Right lobe of liver (tissue), 6 donors: ENCODE measurements at places on chromosomes 16 and 17. TPM values are rescaled to one million over a fixed set of nuclear protein-coding genes. Genes with fewer than 3 reads are reported as not detected.

GRCh38 chr17:50624321-50624934, 10.3 kb upstream of the ABCC3 start:
- no peaks in the 10 kb centered on the region for H3K27me3 ChIP-seq
- H3K4me3 ChIP-seq: no peak overlapping the region
- H3K4me1 ChIP-seq: no peaks in the 10 kb centered on the region
- no peaks in the 10 kb centered on the region for H3K36me3 ChIP-seq
- no peak for DNase-seq

- H3K36me3 ChIP-seq: no peaks in the 10 kb centered on the region
- H3K27ac ChIP-seq: no peak overlapping the region
- H3K27me3 ChIP-seq: no peaks in the 10 kb centered on the region
- DNase-seq: no peak
- H3K4me1 ChIP-seq: no peaks in the 10 kb centered on the region
Measured at GRCh38 chr16:86882586-86883280, 304.4 kb downstream of the FOXL1 start.

GRCh38 chr16:11639925-11640899, 28.0 kb upstream of the SNN start:
- no peaks in the 10 kb centered on the region for H3K27me3 ChIP-seq
- H3K4me1 ChIP-seq: peaks cover 14% of the 10 kb centered on the region
- H3K27ac ChIP-seq: peak overlapping the region; percentile 95
- no peak overlapping the region for H3K4me3 ChIP-seq
- peak; percentile 78 for DNase-seq

GRCh38 chr17:43818966-43819365, 14.0 kb downstream of the MPP3 start:
- no peak overlapping the region for H3K27ac ChIP-seq
- H3K4me1 ChIP-seq: no peaks in the 10 kb centered on the region
- no peak for DNase-seq
- no peak overlapping the region for H3K4me3 ChIP-seq
- no peaks in the 10 kb centered on the region for H3K36me3 ChIP-seq
- H3K27me3 ChIP-seq: no peaks in the 10 kb centered on the region

DNA sequence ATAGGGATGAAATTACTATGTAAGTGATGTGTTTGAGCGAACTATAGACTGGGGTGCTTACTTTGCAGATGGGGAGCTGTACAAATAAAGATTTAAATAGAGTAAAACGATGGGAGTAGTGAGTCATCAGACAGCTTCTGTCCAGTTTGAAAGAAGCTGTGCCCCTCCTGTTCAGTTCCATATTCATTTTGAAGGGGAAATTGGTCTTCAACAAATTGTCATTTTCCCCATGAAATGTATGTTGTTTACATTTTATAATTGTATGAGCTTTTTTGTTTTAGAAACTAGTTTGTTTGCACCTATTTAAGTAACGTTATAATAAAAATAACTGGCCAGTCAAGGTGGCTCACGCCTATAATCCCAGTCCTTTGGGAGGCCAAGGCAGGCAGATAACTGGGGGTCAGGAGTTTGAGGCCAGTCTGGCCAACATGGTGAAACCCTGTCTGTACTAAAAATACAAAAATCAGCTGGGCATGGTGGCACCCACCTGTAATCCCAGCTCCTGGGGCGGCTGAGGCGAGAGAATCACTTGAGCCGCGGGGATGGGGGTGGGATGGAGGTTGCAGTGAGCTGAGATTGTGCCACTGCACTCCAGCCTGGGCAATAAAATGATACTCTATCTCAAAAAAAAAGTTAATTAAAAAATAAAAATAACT, 20.2 kb downstream of the SEC14L1 start:
- no peaks in the 10 kb centered on the region for H3K4me1 ChIP-seq
- H3K4me3 ChIP-seq: no peak overlapping the region
- no peak for DNase-seq

DNA sequence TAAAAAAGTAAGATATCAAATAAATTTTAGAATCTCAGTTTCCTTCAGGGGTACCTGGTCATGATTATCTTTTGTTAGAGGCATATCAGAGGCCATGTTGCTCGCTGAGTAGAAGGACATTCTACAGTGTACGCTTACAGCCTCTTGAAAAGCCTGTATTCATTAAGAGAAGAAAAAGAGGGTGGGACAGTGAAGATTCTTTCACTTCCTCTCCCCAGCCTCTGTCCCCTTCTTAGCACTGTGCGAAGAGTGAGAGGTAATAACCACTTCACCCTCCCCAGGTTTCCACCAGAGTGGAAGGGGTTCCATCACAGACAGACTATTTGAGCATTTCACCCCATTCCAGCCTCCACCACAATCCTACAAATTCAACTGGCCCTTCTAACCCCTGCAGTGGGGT, 4.8 kb upstream of the LPO start:
- no peak for DNase-seq
- H3K36me3 ChIP-seq: no peaks in the 10 kb centered on the region
- no peak overlapping the region for H3K27ac ChIP-seq
- no peaks in the 10 kb centered on the region for H3K4me1 ChIP-seq
- H3K4me3 ChIP-seq: no peak overlapping the region
- H3K27me3 ChIP-seq: no peaks in the 10 kb centered on the region

DNA sequence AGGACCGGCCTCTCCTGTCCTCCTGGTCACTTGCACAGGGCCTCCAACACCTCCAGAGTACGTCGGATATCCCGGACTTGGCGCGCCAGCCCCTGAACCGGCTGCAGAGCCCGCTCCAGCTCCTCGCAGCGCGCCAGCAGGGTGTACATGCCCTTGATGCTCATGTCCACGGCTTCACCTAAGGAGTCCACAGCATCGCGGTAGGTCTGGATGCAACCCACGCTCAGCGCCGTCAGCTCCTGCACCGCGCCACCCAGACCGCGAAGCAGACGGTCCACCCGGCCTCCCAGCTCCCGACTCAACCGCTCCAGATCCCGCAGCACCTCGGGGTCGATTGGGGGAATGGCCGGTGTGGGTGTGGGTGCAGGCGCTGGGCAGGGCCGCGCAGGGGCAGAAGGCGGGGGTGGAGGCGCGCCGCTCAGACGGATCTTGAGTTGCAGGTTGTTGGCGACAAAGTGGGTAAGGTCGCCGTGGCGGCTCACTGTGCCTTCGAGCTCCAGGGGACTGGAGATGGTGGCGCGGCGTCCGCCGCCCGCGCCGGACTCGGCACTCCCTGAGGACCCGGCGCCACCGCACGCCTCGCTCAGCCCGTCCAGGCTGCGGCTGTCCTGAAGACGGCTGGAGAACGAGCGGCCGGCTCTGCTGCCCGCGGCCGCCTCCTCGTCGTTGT, 804 bp downstream of the BORCS6 start:
- H3K4me1 ChIP-seq: peaks cover 6% of the 10 kb centered on the region
- peak; percentile 59 for DNase-seq

GRCh38 chr17:27544350-27545131, 86.4 kb upstream of the LGALS9 start:
- no peak for DNase-seq
- no peak overlapping the region for H3K4me3 ChIP-seq
- H3K27me3 ChIP-seq: no peaks in the 10 kb centered on the region
- H3K36me3 ChIP-seq: no peaks in the 10 kb centered on the region
- H3K4me1 ChIP-seq: no peaks in the 10 kb centered on the region
- H3K27ac ChIP-seq: no peak overlapping the region

GRCh38 chr16:66563574-66564334, 2.5 kb upstream of the CMTM1 start:
- no peak for DNase-seq
- H3K36me3 ChIP-seq: no peaks in the 10 kb centered on the region
- no peak overlapping the region for H3K4me3 ChIP-seq
- no peak overlapping the region for H3K27ac ChIP-seq

DNA sequence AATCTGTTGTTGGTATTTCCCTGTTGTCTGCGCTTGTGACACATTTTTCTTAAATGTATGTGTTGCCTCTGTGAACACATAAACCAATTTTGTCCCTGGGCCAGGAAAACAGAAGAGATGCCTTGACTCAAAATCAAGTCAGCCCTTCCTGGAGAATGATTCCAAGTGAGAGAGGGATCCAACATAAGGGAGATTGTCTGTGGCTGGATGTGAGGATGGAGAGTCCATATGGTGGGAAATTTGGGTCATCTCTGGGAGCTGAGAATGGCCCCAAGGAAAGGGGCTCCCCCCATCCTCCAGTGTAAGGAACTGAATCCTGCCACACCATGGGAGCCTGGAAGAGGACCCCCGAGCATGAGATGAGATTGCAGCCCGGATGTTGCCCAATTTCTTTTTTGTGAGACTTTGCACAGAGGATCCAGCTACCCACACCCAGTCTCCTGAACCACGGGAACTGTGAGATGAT, 13.5 kb downstream of the CRYM start:
- H3K36me3 ChIP-seq: no peaks in the 10 kb centered on the region
- H3K27me3 ChIP-seq: no peaks in the 10 kb centered on the region
- H3K4me1 ChIP-seq: no peaks in the 10 kb centered on the region
- H3K4me3 ChIP-seq: no peak overlapping the region
- H3K27ac ChIP-seq: peak overlapping the region; percentile 53
- no peak for DNase-seq

- no peaks in the 10 kb centered on the region for H3K27me3 ChIP-seq
- no peak overlapping the region for H3K27ac ChIP-seq
- no peak overlapping the region for H3K4me3 ChIP-seq
- no peak for DNase-seq
- H3K4me1 ChIP-seq: no peaks in the 10 kb centered on the region
- H3K36me3 ChIP-seq: no peaks in the 10 kb centered on the region
Measured at GRCh38 chr17:38970128-38970527, 2.9 kb upstream of the FBXO47 start.

DNA sequence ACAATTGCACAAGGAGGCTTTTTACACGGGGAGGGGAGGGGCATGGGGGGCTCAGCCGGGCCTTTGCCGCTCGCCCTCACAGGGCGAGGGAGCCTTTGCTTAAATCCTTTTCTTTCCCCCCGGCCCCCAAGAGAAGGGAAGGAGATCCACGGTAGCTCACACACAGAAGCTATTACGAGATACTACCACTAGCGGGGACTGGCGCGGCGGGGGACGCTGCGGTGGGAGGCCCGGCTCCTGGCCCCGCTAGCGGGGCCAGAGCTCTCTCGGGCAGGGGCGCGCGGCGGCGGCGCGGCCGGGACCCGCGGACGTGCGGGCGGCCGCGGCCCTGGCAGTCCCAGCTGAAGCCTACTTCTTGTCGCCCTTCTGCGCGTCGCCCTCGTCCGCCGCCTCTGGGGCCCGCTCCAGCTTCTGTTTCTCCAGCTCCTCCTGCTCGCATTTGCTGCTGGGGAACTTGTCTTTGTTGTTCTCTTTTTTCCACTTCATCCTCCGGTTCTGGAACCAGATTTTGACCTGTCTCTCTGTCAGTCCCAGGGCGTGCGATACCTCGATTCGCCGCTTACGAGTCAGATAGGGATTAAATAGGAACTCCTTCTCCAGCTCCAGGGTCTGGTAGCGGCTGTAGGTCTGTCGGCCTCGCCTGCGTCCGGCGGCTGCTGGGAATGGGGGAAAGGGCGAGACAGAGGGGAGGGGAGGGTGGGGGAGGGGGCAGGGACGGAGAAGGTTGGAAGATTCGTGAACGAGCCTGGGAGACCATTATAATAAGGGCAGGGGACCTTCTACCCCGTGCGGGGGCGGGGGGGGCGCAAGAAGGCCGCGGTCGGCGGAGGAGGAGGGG, 2.0 kb downstream of the HOXB8 start:
- H3K27ac ChIP-seq: no peak overlapping the region
- no peaks in the 10 kb centered on the region for H3K4me1 ChIP-seq
- no peak for DNase-seq
- no peaks in the 10 kb centered on the region for H3K36me3 ChIP-seq
- H3K4me3 ChIP-seq: no peak overlapping the region

DNA sequence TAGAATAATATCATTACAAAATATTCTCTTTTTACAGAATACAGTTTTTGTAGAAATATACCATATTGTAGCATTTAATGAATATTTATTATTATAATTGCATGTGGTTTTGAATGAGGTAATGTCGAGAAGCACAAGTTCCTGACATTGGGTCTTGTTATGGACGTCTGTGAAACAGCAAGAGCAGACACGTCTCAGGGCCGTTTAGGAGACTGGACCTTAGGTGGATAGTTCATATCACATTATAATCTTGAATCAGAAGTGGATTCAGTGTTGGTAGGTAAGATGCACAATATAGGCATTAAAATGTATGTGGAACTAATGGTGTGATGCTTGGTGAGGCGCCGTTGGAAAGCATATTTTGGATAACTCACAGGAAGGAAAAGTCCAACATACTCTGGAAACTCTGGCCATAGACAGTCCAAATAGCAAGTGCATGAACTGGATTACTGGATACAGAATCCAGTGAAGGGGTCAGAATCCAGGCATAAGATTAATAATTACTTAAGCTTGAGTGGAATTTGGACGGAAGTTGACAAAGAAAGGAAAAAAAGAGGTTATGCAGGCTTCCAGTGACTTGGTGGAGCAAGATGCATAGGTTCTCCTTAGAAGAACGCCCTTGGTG, 17.2 kb downstream of the ABCA8 start:
- peaks cover 32% of the 10 kb centered on the region for H3K4me1 ChIP-seq

- no peak overlapping the region for H3K27ac ChIP-seq
- no peak overlapping the region for H3K4me3 ChIP-seq
- no peaks in the 10 kb centered on the region for H3K27me3 ChIP-seq
- no peaks in the 10 kb centered on the region for H3K4me1 ChIP-seq
Measured at GRCh38 chr17:13589658-13590057, 12.1 kb downstream of the HS3ST3A1 start.

DNA sequence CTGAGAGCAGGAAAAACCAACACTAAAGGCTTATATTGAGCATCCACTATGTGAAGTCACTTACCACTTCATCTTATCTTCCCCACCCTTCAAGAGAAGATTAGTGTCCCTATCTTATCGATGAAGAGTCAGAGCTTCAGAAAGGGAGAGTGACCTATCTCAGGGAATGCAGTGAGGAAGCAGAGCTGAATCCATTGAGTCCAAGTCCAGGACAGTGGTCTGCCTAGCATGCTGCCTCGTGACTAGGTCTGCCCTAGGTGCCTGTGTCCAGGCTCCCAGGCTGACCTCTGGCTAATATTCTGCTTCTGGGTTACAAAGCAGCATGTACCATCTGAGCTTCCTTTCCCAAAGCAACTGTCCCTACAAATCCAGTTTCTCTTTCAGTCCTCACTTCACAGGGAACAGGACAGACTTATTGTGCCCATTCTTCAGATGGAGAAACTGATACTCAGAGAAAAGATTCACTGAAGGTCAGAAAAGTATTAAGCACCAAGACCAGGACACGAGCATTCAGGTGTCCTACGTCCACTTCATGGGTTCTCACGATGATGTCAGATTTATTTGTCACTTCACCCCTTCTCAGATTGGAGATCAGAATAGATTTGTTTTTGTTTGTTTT, 13.3 kb upstream of the FZD2 start:
- no peak overlapping the region for H3K4me3 ChIP-seq
- DNase-seq: no peak
- H3K4me1 ChIP-seq: no peaks in the 10 kb centered on the region
- no peaks in the 10 kb centered on the region for H3K36me3 ChIP-seq
- no peaks in the 10 kb centered on the region for H3K27me3 ChIP-seq
- H3K27ac ChIP-seq: no peak overlapping the region

- DNase-seq: no peak
- peaks cover 5% of the 10 kb centered on the region for H3K4me1 ChIP-seq
- H3K27me3 ChIP-seq: no peaks in the 10 kb centered on the region
- no peak overlapping the region for H3K4me3 ChIP-seq
- H3K27ac ChIP-seq: no peak overlapping the region
Measured at GRCh38 chr17:17606416-17607000, 15.0 kb upstream of the PEMT start.

The BCL6B gene
- 3.5 TPM for total RNA-seq

The PGAP6 gene
- total RNA-seq: 24.3 TPM

The RHBDF2 gene
- total RNA-seq: 12.3 TPM

The ZNF750 gene
- not detected for total RNA-seq

The C17orf78 gene
- total RNA-seq: not detected

The STX1B gene
- total RNA-seq: 4.5 TPM

The PPP1R27 gene
- total RNA-seq: not detected

The DNAH3 gene
- total RNA-seq: not detected

The C16orf86 gene
- total RNA-seq: 2.2 TPM

The DNASE1L2 gene
- total RNA-seq: 0.37 TPM

The OR1A1 gene
- total RNA-seq: not detected

The SMIM22 gene
- not detected for total RNA-seq
